ENCODE measurements at places on chromosomes 2 and 18. TPM values are rescaled to one million over a fixed set of nuclear protein-coding genes. Genes with fewer than 3 reads are reported as not detected.

Gene TUBB8B
- not detected for total RNA-seq

Gene DYNAP
- total RNA-seq = not detected

Gene C1QL2
- total RNA-seq = not detected

Gene SPATS2L
- 66.8 TPM for total RNA-seq

DNA sequence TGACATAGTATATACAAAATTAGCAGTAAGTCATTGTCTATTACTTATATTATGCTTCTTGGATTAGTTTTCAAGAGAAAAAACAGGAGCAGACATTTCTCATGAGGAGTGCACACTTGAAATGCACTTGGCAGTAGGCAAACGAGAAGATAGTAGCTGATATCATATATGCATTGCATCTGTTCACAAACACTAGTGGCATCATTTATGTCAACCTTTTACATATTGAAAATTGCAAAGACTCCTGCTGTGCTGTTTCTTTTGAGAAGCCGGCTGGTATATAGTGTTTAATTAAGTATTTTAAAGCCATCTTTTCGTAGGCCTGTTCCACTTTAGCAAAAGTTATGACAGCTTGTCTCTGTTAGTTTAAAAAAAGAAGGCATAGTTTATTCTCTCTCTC is 58.4 kb upstream of the SLC8A1 start:
- DNase-seq = no peak

DNA sequence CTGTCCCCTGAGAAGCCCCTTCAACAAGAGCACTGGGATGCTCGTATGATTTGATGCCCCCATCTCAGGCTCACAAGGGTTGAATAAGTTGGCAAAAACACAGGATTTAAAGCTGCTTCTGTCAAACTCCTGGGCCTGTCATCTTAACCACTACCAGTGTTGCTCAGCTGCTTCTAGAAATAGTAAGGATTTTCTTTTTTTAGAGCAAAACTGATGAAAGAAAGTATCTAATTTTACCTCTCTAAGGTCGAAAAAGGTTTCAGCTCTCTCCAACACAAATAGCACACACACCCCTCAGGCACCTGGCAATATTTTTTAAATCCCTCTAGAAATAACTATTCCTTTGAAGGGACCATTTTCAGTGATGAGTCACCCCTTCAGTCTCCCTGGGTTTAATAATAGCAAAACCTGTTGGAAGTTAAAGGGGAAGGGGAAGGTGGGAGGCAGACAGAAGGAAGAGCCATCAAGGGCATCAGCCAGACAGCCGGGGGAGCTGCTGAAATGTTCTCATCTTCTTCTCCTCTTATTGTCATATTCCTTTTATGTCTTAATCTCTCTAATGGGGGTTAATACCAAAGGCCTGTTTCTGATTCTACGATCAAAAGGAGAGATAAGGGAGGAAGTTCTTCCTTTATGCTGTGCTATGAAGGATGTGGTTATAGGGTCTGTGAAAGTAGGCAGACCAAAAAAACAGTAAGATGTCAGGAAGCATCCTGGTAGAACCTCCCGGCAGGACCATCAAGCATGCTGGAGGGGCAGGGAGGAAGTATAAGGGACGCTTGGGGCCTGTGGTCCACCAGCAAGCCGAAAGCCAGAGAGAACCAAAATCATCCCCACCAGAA is 31.9 kb upstream of the SLC35G4 start:
- DNase-seq = no peak

DNA sequence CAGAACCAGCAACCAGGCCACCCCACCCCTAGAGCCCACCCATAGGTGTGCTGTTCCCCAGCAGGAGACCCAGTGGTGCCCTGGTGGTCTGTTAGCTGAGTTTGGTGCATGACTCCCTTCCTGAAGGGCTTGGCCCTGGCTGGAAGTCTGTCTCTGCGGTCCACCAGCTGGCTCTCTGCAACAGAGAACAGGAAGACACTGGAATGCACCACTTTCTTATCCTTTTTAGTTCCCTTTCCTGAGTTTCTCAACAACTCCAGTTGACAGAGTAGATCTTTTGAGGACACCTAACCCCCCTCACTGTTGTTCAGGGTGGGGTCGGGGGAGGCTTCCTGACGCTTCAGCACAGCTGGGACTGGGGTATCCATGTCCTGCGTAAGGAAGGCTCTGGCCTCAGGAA is 11.9 kb upstream of the RPL37A start:
- no peak for DNase-seq

DNA sequence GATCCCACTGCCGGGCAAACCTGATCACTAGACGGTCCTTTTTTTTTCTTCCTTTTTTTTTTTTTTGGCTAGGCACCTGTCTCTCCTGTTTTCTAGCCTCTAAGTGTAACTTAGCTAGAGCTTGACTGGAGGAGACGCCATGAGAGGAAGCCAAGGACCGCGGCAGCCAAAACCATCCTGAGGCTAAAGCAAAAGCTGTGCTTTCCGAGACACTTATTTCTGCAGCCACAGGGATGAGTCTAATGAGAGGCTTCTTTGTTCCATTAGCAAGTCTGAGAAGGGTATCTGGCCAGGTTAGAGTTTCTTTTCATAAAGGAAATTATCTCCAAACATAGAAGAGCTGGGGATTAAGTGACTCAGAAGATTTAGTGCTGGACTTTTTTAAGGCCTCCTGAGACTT is 7.3 kb upstream of the CXCR4 start:
- DNase-seq = no peak

GRCh38 chr18:9428301-9428706 is 47.0 kb upstream of the RALBP1 start:
- DNase-seq = no peak

DNA sequence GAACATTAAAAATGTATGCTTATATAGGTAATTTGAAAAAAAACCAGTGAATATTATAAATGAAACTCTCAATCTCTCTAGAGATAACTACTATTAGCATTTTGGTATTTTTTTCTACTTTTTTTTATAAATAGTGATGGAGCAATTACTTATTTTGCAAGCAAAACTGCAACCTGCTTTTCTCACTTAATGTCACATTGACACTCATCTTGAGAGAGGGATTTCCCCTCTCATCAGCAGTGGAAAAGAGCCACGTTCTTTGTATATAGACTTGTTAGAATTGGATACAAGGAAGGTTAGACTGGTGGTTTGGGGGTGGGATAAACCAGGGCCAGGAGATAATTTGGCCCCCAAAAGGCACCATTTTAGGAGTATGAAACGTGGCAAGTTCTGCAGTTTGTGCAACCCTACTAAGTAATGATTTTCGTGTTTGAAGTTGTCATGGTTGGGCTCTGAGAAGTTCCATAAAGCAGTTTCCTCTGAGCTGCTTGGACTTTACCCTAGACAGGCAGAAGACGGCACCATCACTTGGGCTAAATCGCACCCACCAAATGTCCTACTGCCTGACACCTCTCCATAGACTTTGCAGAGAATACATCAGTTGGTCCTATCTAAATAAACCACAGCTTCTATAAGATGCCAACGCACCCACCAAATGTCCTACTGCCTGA is 194.0 kb downstream of the ACTR3 start:
- DNase-seq = no peak

GRCh38 chr2:241541564-241542277 is 16.8 kb upstream of the BOK start:
- no peak for DNase-seq

Data from left lobe of liver (tissue), 2 donors.